ENCODE measurements at places on chromosomes 1 and 21.

GRCh38 chr1:118298397-118298796 is 113.4 kb upstream of the SPAG17 start:
- no peak for DNase-seq

GRCh38 chr1:45867697-45868348 is 64.4 kb downstream of the MAST2 start:
- no peak for DNase-seq

- DNase-seq = peak; percentile 62
Measured at GRCh38 chr1:225318706-225319575, 108.9 kb downstream of the LBR start.

DNA sequence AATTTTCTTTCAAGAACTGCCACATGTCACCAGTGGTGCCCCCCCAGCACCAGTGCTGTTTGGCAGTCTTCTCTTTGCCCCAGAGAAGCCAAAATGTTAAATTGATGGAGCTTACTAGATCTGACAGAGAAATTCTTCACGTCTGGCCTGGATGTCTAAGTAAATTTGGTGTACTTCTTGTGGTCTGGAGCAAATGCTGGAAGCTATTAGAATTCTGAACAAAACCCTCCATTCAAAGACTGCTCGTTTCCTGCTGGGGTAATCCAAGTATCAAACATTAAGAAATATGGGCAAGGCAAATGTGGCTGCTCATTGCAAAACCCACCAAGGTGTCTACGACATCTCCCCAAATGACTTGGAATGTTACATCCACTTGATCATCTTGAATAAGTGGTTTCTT is 92.3 kb downstream of the ROR1 start:
- DNase-seq = no peak

- DNase-seq = peak; percentile 83
Measured at GRCh38 chr1:160219062-160219929, 14.1 kb downstream of the PEA15 start.

- no peak for DNase-seq
Measured at GRCh38 chr1:167808690-167809089, 86.9 kb downstream of the MPZL1 start.

- no peak for DNase-seq
Measured at GRCh38 chr1:75503221-75503974, 107.5 kb downstream of the SLC44A5 start.

DNA sequence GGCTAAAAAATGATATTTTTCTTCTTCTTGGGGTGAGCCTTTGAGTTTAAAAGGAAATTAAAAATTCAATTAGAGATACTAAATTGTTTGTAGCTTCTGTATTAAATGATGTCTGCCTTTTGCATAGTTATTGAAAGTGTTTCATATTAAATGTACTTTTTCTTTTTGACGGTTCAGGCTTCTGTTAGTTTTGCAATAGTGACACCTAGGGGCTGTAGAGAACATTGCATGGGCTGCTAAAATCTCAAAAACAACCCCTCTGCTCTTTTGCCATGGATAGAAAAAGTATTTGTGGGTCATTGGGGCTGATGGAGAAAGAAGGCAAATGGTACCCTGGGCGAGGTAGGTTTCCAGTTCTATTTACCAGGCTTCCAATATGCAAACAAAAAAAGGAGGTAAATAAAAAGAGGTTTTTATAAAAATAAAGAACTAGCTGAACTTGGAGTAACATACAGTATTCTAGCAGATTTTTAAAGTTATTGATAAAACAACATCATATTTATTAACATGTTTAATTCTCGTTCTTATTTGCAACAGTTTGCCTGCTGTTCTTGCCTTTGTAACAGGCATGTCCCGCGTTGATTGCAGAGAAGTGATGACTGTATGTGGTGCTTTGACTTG is 115.4 kb upstream of the HOOK1 start:
- DNase-seq = peak; percentile 70

DNA sequence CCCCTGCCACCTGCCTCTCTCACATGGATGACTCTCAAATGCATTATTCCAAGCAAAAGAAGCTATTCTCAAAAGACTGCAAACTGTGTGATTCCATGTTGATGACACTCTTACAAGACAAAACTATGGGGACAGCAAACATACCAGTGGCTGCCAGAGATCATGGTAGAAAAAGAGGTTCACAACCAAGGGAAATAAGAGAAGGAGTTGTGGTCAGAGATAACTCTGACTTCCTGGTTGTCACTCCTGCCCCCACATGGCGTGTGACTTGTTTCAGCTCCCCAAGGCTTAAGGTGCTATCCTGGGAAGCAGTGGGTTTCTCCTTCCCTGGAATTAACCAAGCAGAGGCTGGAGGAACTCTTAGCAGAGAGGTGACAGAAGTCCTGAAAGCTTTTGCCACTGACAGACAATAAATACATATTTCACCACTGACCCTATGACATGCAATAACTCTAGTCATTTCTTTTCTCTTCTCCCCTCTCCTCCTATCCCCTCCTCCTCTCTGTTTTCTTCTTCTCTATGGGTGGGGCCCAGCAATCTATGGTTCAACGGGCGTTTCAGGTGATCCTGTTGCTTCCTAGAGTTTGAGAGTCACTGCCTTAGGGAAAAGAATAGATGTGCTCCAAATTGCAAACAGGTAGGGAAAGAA is 185.1 kb downstream of the FCRL5 start:
- no peak for DNase-seq

GRCh38 chr1:157112186-157112867 is 12.7 kb upstream of the ETV3L start:
- DNase-seq = no peak

DNA sequence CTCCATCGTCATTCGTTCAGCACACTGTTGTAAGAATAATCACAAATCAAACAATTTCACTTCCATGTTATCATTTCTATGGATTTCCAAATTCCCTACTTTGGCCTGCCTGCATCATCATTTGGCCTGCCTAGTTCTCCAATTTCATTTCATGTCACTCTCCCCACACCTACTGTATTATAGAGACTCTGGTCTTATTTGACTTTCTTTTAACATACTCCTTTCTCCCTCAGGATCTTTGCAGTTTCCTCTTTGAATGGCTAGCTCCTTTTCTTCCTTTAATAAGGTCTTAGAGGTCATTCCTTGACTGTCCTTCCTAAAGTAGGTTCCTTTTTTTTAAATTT is 36.3 kb upstream of the PODN start:
- DNase-seq = no peak

DNA sequence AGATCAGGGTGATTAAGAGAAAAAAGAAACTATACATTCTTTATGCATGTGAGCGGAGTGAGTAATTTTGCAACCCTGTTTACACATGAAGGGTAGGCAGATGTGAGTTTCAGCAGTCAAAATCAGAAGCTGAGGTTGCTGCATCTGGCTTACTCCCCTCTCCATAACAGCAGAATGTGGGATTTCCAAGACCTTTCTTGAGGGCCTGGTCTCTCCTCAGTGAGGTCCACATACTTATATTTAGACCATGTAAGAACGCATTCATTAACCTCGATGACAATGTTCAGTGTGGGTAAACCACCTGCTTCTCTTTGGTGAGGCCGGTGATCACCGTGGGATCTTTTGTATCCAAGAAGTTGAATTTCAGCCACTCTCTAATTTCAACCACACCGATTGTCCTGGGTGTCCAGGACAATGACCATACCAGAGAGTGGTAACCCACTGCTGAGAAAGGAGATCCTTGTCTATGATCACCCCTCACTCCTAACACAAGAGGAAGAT is 18.7 kb upstream of the RAP1A start:
- DNase-seq = no peak

DNA sequence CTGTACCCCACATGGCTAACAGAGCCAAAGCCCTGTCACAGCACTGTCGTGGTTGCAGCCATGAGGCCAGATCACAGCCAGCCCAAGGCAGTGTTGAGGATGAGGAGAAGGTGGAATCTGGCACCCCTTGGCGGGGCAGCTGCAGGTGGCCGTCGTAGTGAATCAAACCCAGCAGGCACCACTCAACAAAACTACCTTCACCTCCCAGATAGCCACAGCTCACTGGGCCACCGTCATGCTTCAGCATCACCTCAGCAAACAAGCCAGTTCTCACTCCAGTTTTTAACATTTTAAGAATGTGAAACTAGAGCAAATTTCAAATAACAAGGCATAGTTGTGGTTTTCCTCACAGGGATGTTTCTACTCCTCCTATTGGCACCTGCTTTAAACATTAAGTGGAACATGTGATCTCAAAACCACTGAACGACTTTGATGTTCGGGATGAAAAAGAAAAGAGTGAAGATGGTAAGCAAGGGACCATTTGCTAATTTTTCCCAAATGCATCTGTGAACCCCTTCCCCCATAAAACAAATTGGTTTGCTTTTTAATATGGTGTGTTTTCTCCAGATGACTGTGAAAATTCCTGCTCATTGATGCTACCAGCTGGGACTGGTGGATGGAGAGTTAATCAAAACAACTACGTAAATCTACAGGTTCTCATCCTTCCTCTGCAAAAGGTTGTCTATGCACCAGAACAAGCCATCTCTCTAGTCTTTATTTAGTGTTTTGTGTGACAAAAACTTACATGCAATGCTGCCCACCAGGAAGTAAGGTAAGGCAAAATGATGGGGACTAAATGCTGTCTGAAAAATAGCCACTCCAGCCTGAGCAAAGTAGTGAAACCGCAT is 45.5 kb downstream of the TOR1AIP2 start:
- no peak for DNase-seq

DNA sequence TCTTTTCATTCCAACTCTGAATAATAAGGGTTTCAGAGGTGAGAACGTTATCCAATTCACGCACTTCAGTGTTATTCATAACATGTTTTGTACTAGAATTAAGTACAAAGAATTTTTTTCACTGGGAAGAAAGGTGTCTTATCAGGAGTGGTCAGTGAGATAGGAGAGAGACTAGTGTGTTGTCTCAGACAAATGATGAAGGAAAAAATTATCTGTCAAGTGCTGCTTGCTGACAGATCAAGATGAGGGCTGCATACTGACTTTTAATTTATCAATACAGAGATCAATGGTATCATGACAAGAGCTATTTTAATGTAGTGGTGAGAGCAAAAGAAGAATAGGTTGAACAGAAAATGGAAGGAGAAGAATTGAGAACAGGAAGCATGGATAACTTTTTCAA is 402.4 kb downstream of the KCNT2 start:
- no peak for DNase-seq

- DNase-seq = peak; percentile 67
Measured at GRCh38 chr1:222786121-222786520, 28.7 kb upstream of the DISP1 start.

DNA sequence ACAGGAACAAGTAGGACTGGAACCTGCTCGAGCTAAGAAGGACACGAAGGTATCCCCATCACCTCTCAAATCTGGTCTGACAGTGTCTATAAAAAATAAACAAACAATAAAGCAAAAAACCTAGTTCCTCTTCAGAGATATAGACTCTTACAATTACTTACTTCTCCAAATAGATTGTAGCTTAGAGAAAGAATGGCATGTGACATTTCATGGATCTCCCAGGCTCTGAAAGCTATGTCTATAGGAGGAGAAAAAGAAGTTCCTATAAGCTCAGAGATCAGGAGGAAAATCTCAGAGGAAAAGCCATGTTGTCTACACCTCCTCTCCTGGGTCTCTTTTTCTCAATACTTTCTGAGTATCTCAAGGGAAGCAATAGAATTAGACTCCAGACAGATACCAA is 12.3 kb upstream of the OR10J5 start:
- no peak for DNase-seq

DNA sequence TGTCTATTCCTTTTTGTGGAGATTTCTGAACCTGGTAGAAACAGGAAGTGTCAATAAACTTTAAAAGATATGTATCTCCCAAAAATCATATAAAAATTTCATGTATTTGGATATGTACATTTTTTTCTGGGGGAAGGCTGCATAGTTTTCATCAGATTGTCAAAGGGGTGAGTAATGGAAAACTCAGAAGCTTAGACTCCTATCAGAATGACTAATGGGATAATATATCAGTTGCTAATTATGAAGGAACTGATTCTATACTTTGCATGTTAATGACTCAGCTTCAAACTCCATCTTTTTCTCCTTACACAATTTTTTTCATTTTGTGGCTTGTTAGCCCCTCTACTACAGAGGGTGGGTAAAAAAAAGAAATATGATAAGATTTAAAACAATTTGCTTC is 55.9 kb downstream of the GON4L start:
- peak; percentile 23 for DNase-seq

DNA sequence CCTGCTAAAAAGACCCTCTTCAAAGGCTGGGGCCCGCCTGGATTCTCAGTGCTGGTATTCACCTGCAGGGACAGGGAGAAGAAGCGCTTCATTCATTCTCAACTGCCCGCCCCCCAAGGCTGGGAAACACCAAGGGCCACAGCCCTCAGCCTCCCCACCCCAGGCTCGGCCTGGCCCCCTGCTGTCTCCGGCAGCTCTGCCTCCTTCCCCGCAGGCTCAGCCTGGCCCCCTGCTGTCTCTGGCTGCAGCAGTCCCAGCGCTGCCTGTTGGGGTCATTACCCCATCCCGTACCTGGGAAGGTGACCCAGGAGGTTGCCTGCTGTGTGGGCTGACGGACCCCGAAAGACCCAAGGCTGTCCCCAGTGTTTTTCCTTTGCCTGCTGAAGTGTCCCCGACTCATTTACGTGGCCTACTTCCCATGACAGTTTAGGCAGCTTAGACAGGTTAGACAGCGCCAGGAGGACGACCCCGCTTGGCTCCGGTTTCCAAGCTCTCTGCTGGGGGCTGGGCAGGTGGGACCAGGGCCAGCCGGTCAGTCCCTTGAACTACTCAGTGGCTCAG is 22.9 kb upstream of the CLSTN1 start:
- no peak for DNase-seq

- no peak for DNase-seq
Measured at GRCh38 chr1:60924964-60925798, 157.2 kb upstream of the NFIA start.

- no peak for DNase-seq
Measured at GRCh38 chr1:244861683-244862082, 2.7 kb downstream of the HNRNPU start.

DNA sequence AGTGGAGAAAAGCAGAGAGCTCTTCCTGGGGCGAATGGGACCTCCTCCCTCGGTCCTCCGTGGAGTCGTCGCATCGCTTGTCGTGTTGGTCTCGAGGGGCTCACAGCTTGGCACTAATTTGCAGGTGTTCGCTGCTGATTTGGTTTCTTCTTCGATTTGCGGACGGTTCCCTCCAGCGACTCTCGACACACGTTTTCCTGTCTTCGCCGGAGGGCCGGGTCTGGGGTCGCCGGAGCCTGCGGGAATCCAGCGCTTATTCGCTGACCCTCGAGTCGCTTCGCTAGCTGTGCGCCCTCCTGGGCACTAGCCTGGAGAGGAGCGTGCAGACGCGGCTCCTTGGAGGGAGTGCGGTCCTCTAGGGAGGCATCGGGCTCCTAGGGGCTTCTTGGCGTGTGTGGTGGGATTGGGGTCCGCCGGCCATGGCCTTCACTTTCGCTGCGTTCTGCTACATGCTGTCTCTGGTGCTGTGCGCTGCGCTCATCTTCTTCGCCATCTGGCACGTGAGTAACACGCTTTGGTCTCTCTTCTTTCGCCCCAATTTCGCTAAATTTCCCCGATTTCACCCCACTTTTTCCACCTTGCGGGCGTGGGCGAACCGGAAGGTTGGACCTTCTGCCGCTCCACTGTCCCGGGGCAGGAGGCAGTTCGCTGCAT is 766 bp downstream of the CNIH3 start:
- no peak for DNase-seq
